ENCODE measurements at places on chromosomes 7 and 10.

GRCh38 chr10:63520500-63521415 is at the start of gene REEP3:
Gene REEP3 (plus strand): TSS chr10:63521401. CDS start chr10:63521546, 145 bp downstream.
- peak; percentile 44 for DNase-seq

GRCh38 chr10:100997360-100998182 is 2.0 kb upstream of the LZTS2 start:
- DNase-seq, result peak; percentile 70

GRCh38 chr7:13748998-13749397 is 240.5 kb downstream of the ETV1 start:
- no peak for DNase-seq

DNA sequence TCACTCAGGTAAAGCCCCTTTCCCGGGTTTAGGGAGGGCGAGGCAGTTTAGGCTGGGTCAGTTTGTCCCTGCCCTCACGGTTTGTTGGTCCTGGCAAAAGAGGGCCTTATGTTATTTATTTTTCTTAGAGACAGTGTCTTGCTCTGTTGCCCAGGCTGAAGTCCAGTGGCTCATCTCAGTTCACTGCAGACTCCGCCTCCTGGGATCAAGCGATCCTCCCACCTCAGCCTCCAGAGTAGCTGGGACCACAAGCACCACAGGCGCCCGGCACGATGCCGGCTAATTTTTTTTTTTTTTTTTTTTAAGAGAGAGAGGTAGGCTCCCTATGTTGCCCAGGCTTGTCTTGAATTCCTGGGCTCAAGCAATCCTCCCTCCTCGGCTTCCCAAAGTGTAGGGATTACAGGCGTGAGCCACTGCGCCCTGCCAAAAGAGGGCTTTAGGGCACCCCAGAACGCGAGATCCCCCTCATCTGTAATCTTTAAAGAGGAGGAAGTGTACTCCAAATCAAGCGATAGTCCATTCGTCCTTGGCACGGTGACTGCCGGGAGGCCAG is 626 bp upstream of the BMS1 start:
- DNase-seq, result no peak

GRCh38 chr10:7410301-7410861 is 453 bp downstream of the SFMBT2 start:
- DNase-seq, result peak; percentile 17

GRCh38 chr10:70943841-70944466 is 55.6 kb upstream of the PCBD1 start:
- DNase-seq, result no peak

DNA sequence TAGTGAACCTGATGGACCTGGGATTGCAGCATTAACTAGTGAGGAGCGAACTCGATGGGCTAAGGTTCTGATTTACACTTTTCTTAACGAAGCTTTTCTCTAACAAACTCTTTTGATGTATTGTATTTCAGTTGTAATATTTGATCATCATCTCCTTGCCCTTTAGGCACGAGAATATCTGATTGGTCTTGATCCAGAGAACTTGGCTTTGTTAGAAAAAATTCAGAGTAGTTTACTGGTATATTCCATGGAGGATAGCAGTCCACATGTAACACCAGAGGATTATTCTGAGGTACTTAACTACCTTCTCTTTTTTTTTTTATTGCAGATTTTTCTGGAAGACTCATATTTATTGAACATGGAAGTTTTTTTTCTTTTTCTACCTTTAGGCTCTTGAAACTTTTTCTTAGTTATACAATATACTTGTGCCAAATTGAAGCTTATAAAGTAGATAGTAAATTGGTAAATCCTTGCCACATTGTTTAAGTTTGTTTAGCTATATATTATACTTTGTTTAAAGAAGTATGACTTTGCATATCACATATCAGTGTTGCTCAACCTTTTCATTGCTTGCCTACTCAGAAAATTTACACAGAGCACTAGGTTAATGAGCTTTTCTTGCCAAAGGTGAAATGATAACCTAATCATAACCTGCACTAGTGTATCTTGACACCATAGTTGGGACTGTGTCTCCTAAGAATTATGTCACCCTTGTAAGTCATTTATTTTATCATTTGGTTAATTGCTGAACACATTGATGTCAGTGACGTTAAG is 30.4 kb downstream of the CROT start:
- DNase-seq, result no peak

GRCh38 chr7:113268757-113269156 is 150.4 kb upstream of the SMIM30 start:
- DNase-seq, result no peak

- DNase-seq, result no peak
These were observed 61.2 kb upstream of the EEPD1 start for GRCh38 chr7:36091874-36092176.

- no peak for DNase-seq
These were observed 181.4 kb upstream of the SHH start for GRCh38 chr7:155993420-155994278.

GRCh38 chr10:6843481-6843881 is 263.4 kb upstream of the PRKCQ start:
- no peak for DNase-seq

- DNase-seq, result no peak
These were observed 98.9 kb downstream of the HERPUD2 start for GRCh38 chr7:35596061-35596460.

DNA sequence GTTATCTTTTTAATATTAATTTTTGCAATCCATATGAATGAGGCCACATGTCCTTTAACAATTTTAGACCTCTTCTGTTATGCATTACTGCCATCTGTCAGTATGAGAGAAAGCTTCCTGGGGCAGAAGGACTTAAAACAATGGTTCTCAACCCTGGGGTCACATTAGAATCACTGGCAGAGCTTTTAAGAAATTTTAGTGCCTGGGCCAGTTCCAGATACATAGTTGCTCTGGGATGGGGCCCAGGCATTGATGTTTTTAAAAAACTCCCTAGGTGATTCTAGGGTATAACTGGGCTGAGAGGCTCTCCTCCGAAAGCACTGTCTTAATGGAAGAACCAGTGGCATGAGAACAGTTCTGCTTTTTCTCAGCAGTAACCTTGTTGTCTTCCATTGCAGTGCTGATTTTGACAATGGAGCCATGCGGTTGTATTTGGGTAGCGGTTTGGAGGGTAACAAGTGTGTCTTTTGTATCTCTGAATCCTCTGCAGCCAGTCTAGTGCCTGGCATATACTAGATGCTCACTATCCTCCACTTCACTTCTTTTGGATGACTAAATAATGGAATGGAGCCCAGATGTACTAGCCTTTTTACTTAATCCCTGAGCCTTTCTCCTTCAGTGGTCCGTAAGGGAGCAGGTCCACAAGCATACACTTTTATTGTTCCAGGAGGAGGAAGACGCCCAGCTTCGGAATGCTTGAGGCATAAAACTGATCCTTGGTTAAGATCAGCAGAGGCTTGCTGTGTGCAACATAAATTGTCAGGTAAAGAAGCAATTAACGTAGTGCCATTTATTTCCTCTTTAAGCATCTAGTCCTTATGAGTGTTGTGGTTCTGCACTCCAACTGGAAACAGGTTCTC is 227.1 kb downstream of the AUTS2 start:
- DNase-seq, result no peak

- DNase-seq, result peak; percentile 5
These were observed 88.5 kb downstream of the CTNNA3 start for GRCh38 chr10:67607472-67607871.

DNA sequence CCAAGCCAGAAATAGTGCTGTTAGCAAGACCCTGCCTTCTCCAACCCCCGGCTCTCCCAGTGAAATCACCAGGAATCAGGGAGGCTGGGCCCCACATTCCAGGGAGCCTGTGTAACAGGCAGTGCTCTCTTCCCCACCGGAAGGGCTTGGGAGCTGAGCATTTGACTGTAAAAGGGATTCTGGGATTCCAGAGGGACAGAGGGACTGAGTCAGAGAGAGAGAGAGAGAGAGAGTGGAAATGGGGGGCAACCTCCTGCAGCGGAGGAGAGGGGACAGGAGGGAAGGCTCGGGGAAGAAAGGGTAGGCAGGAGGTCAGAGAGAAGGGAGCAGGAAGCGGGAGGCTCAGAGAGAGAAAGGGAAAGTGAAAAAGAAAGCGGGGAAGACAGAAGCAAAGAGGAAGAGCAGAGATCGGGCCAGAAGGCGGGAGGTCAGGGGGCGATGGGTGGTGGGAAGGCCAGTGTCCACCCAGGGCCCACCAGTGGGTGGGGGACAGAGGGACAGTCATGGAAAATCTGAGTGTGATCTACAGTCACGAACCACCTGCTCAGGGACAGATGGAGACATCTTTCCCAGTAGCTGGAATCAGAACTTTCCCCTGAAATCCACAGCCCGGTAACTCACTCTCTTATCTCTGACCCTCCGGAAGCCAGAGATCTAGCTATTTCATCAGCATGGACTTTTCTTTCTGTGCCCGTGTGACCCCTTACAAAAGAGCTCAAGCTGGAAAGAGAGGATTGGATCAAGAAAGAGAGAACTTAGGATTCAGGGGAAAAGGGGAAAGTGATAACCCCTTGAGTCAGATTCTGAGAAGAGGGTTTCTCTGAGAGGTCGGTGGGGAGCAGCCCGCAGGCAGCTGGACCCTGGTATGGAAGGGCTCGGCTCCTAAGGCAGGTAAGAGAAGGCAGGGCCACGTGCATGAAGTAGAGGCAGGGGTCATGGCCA is 4.6 kb upstream of the SERPINE1 start:
- DNase-seq, result no peak
